ENCODE measurements at places on chromosomes 4 and X.
A peak's percentile ranks its signal among the peaks of the same experiment; 100 is the strongest.

DNA sequence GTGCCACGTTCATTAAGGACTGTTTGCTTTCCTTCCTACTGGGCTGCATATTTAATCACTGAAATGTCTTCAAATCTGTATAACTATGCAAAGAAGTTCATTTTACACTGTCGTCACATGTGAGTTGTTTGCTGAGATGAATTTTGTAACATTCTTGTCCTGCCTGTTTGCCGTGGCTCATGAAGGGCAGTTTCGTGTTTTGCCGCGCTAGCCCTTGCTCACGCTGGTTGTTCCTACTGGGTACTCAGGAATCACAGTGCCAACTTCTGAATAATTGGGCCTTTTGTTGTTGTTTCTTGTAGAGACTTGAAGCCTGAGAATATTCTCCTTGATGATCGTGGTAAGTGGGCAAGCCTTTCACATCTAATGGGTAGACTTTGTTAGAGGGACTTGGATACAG lies 52.2 kb downstream of the HTT-AS start:
- no peak for DNase-seq

- no peak for DNase-seq
Observed at GRCh38 chrX:63784902-63785707, at the start of gene ARHGEF9. TSS of gene ARHGEF9 (minus strand) at chrX:63785214. CDS start at chrX:63785145, 69 bp downstream.

DNA sequence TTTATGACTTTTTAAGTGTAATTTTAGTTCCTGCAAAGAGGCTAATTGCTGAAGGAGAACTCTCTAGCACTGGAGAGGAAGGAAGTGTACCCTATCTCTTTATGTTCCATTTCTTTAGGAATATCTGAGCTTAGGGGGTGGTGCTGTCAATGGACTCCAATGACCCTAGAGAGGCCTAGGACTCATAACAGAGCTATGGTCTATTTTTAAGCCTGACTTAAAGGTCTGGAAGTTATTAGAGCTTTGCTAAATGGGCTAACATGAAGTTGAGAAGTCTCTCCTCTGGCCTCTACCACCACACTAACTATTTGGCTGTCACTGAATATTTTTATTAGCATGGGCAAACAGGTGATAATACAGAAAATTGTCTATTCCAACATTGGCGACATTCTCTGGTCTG lies 152.2 kb downstream of the SPATA18 start:
- no peak for DNase-seq

DNA sequence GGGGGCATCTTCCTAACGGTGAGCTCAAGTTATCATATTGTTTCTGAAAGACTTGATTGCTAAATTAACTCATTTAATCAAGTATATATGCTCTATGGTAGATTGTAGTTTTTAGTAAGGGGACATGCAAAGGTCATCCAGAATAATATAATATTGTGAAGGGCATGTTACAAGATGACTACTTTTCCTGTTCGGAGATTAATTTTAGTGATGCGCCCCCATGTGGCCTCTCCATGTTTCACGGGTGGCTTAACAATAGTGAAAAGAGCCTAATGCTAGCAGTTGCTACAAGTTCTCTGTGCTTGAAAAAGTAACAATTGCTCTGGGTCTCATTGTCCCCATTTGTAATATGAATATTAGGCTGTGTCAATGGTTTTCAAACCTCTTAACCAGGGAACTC lies 12.2 kb downstream of the SMPX start:
- peak; percentile 5 for DNase-seq

DNA sequence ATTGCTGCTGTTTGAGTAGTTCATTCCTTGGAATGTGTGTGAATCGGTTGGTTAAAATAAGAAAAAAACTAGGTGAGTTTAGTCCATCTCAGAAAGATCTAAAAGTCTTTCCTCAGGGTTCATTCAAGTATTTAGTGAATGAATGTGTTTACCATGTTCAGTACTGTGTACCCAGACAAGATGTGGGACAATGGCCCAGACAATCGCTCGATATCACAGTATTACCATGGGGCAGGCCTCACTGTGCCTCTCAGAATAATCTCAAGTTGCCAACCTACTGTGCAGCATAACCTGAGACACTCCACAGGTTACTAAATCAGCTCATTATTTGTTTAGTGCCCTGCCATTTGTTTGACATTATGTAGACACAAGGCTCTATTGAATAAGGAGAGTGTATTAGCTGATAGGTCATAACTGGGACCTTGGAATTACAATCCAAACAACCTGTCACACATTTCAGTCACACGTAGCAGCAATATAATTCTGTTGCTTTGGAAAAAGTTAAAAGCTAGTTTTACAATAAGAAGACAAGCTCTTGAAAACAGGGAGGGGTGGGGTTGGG lies 24.9 kb upstream of the AMOT start:
- no peak for DNase-seq

- no peak for DNase-seq
Observed at GRCh38 chrX:96361844-96362243, 322.8 kb upstream of the DIAPH2 start.

DNA sequence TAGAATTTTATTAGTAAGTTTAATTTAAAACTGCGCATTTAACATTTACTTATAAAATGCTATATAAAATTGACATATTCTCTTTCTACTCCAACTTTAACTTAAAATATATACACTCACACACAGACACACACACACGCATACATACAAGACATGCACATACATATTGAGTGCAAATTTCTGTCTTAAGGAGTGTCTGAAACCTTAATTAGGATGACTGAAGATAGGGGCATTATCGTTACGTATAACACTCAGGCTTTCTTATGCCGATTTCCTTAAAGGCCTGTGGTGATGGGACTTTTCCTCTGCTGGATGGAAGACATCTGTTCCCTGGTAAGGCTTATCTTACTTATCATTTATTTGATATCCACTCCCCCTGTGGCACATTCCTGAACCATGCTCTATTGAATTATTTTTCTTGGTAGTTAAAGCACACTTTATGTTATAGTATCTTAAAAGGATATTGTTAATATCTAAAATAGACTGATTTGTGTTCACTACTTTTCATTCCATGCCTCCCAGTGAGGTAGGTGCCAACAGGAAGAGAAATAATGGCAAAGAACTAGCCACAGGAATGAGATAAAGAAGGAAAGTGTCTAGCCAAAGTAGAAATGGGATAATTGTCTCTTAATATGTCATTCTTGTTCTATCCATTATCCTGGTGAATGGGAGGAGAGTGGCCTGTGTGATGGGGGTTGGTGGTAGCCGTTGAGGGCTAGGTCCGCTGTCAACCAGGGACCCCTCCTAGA lies 92.9 kb upstream of the GPRIN3 start:
- no peak for DNase-seq

GRCh38 chrX:109773374-109773773 lies 40.3 kb upstream of the ACSL4 start:
- no peak for DNase-seq

DNA sequence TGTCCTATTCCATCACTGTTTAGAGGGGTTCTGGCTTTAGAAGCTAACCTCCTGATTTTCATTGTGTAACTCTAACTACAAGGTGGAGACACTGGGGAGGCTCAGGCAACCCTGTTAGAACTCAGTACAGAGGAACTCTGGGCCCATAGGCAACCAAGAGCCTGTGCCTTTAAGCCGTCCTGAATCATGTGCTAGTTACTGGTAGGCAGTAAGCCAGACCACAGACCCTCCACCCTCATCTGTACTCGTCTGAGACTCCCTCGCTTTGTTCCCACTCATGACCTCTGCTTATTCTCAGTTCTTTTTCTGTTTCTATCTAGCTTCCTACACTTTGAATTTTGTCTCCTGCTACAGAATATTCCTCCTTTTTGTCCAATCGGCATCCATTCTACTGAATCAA lies 31.4 kb downstream of the TBC1D1 start:
- DNase-seq = no peak

GRCh38 chr4:169136796-169137557 lies 126.9 kb upstream of the CBR4 start:
- no peak for DNase-seq

GRCh38 chrX:19625612-19626011 lies 110.3 kb upstream of the MAP3K15 start:
- DNase-seq = no peak

GRCh38 chr4:41142376-41143310 lies 71.7 kb downstream of the APBB2 start:
- DNase-seq = no peak

DNA sequence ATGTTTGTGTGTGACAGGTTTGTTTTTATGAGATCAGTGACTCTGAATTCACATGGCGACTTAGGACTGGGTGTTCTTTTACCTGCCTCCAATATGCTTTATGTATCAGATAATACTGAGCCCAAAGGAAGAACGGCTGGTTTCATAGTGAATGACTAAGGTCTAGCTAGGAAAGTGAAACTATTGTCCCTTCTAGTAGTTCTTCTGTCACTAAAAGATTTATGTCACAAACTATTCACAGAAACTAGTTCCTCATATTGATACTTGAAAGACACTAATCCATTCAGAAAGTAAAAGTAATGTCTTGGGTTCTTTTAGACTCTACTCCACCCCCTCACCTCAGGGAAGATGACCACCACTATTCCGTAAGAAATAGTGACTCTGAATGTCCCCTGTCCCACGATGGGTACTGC lies 81.7 kb downstream of the EGF start:
- no peak for DNase-seq

DNA sequence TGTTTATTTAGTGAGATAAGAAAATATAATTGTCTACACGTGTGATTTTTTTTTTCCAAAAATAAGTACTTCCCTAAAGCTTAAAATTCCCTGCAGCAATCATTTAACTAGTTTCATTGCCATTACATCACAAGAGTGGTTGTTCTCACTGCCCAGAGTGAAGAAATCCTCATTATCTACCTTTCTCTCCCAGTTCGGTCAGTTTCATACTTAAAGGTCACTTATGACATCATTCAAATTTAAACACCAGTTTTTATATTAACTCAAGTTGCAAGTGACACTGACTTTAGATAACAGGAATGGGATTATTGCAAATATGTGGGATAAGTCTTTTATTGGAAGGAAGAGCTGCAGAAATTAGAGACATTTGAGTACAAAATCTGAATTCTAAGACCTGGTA lies 1699.8 kb upstream of the IGFBP7 start:
- no peak for DNase-seq

- DNase-seq = no peak
Observed at GRCh38 chrX:21645431-21645830, 12.7 kb downstream of the KLHL34 start.

DNA sequence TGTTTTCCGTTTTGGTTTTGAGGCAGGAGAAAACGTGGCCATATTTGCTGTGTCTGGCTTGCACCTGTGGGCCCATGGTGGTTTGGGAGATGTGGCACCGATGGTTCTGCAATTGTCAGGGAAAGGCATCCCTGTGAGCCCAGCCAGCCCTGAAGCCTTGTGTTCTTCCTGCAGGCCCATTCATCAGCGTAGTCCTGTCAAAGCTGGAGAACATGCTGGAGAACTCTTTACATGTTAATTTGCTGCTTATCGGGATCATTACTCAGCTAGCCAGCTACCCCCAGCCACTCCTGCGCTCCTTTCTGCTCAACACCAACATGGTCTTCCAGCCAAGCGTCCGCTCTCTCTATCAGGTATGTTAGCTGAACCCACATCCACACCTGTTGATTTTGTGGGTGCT lies 104.7 kb downstream of the GATB start:
- DNase-seq = no peak

DNA sequence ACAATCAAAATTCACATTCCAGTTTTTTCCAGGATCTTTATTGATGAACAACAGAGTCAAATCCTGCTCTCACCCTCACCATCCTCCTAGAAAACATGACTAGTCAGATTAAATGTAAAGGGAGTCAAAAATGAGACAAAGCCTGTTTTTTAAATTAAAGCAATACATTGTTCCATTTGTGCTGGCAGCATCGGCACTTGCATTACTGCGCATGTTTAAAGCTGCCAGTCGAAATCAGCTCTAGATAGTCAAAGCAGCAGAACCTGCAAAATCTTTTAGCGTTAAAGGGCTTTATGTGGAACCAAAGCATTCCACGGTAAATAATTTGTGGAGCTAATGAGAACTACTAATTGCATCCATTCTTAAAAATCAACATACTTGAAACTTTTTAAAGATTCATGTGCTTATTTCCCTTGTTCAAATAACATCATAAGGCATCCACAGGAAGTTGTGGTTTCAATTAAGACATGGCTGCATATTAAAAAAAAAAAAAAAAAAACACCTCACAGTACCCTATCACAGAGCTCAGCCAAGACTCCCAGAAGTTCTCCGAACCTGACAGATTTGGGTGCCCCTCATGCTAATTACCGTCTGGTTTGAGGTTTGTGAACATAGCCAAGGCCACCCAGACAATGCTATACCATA lies 82.2 kb downstream of the SH3KBP1 start:
- no peak for DNase-seq

All from NCI-H2081 treated with DMSO at 0.1 percent for 48 hours (cell line).